ENCODE measurements at places on chromosomes 3 and 15.

DNA sequence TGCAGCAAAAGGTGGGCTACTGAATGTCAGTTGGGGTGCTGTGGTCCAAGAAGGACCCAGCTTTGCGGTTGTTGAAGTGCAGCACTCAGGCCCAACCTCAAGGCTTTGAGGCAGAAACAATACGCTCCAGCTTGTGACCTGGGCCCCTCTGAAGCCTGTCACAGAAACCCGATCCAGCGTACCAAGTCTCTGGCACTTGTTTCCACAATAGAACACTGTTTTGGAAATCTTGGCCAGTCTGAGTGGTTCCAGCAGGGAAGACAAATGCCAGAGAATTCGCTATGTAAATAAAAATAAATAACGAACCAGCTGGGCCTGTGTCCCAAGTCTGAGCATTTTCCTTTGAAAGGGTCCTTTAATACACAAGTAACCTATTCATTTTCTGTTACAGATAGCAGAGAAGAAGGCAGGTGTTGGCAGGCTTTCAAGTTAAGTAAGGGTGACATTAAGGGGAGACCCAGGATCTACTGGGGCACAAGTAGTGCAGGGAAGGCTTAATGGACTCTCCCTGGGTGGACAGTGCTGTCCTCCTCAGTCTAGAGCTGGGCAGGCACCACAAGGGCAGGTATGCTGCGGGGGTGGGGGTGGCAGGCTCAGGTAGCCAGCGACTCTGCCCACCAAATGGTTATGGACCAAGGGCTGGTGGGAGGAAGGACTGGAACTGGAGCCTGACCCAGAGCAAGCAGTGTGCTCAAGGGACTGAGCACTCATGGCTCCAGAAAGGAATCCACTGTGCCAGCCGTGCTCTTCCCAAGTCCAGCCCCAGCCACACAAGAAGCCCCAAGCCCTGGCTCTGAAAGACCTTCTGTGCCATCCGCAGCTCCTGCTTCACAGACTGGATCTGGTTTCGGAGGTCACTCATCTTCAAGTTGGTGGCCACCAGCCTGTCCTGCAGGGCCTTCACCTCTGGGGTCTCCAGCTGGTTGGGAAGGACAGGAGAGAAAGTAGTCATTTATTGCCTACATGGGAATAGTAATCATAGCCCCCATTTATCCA, 26.3 kb downstream of the CCDC13 start:
- H3K27ac ChIP-seq: peak overlapping the region; percentile 32
- no peak for DNase-seq
- H3K4me1 ChIP-seq: peaks cover 24% of the 10 kb centered on the region
- H3K4me3 ChIP-seq: no peak overlapping the region
- no peaks in the 10 kb centered on the region for H3K36me3 ChIP-seq
- H3K27me3 ChIP-seq: no peaks in the 10 kb centered on the region

DNA sequence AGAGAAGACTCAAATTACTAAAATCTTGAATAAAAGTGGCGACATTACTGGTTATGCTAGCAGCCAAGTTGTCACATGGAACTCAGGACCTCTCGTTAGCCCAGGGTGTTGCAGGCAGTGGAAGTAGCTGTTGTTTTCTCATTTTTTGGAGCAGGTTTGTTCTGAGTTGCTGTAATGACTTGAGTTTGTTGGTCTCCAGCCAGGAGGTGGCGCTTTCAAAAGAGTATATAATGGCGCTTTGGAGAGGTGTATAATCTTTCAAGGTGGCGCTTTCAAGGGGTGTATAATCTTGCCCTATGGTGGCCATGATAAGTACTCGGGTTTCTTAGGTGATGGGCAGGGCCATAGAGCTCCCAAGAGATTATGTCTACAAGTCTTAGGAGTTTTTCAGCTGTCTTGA, 632.7 kb downstream of the NTRK3 start:
- peaks cover 4% of the 10 kb centered on the region for H3K4me1 ChIP-seq
- H3K4me3 ChIP-seq: no peak overlapping the region
- no peaks in the 10 kb centered on the region for H3K27me3 ChIP-seq
- H3K36me3 ChIP-seq: no peaks in the 10 kb centered on the region
- H3K27ac ChIP-seq: no peak overlapping the region

DNA sequence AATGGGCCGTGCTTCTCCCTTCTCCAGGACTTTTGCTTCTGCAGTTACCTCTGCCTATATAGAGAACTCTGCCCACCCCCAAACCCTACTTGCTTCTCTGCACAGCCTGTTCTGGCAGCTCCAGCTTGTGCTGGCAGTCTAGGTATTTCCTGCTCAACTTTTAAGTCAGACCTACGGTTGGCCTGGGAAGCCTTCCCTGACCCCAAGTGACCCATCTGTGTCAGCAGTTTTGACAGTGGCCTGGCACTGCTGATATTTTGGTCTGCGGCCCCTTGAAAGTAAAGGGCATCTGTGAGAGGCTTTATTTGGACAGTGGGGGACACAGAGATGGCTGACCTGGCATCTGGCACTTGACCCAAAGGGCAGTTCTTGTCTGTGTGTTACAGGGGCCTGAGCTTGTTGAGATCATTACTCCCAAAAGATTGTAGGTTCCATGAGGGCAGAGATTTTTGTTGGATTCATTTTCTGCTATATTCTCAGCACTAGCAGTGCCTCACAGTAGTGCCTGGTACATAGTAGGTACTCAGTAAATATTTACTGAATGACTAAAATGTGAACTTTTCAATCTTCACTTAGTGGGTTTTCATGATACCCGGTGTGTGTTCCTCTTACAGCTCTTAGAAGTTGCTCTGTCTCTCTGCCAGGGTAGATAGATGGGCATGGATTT, 55.2 kb upstream of the TRAK1 start:
- no peak overlapping the region for H3K27ac ChIP-seq
- H3K27me3 ChIP-seq: no peaks in the 10 kb centered on the region
- no peaks in the 10 kb centered on the region for H3K4me1 ChIP-seq
- H3K36me3 ChIP-seq: no peaks in the 10 kb centered on the region

DNA sequence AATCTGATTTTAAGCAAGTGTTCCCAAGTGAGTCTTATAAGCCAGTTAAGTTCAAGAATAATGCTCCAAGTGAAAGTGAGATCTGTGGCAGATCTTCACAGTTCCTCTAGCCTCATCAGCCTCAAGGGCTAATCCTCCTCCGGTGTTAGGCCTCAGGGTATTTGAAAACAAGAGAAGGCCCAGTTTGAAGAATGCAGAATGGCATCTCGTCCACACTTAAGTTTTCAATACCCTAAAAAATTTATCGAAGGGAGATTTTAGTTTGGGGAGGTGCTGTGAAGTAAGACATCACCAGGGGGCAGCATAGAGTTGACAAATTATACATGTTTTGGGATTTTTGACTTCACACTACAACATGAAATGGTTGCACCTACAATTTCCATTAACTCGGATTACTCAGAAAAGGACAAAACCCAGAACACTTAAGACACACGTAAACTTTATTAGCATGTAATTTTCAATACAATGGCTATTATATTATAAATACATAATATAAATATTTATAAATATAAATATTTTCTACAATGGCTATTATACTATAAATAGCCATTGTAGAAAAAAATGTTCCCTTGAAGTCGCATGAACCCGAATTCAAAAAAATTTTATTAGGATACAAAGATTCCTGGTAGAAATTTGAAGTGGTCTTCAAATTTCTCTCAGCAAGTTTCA, 2.3 kb upstream of the TMEM266 start:
- peaks cover 29% of the 10 kb centered on the region for H3K27me3 ChIP-seq
- H3K4me1 ChIP-seq: peaks cover 24% of the 10 kb centered on the region
- H3K4me3 ChIP-seq: no peak overlapping the region

- no peaks in the 10 kb centered on the region for H3K27me3 ChIP-seq
- peak overlapping the region; percentile 56 for H3K27ac ChIP-seq
- H3K4me3 ChIP-seq: peak overlapping the region; percentile 76
- no peak for DNase-seq
Measured at GRCh38 chr15:40108061-40108854, 421 bp downstream of the BMF start.

DNA sequence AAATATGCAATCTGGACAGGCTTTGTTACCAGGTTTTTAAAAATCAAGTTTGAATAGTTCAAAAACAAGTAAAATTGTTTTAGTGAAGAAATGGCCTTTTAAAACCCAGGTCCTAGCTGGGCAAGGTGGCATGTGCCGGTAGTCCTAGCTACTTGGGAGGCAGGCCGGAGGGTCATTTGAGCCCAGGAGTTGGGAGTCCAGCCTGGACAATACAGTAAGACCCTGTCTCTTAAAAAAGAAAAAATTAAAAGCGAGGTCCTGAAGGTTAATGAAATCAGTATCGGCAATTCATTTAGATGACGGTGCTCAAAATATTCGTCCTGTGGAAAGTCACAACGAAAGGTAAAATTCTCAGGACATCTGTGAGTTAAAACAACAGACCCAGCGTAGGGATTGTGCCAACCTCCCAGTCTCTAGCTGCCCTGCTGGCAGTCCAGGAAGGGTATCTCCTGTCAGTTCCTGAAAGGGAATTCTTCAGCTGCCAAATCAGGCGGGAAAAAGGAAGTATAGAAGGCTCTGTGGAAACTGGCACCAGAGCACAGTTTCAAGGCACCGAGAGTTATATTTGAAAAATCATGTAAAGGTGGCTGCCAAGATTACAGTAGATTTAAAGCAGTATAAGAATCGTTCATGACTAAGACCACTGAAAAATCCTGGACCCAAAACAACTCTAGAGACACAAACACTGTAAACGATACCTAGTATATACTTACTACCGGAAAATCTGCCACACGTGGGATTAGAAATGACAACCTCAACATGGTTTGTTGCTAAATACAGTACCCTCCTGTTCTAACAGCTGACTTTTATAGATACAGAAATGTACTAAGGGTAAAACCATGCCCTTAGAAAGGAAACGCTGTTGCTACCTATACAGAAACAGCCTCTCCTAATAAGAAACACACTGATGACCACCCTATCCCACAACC, 1.2 kb upstream of the ABHD17C start:
- H3K4me3 ChIP-seq: peak overlapping the region; percentile 30
- H3K36me3 ChIP-seq: no peaks in the 10 kb centered on the region
- DNase-seq: peak; percentile 1
- no peaks in the 10 kb centered on the region for H3K27me3 ChIP-seq

GRCh38 chr3:187112934-187113793, 26.1 kb downstream of the RPL39L start:
- no peak overlapping the region for H3K4me3 ChIP-seq
- H3K27ac ChIP-seq: no peak overlapping the region
- DNase-seq: no peak
- peaks cover 4% of the 10 kb centered on the region for H3K4me1 ChIP-seq

GRCh38 chr3:197285557-197285956, 12.9 kb downstream of the DLG1 start:
- H3K27me3 ChIP-seq: no peaks in the 10 kb centered on the region
- H3K36me3 ChIP-seq: peaks cover 26% of the 10 kb centered on the region
- no peak overlapping the region for H3K4me3 ChIP-seq
- no peak for DNase-seq
- no peak overlapping the region for H3K27ac ChIP-seq
- H3K4me1 ChIP-seq: peaks cover 8% of the 10 kb centered on the region

DNA sequence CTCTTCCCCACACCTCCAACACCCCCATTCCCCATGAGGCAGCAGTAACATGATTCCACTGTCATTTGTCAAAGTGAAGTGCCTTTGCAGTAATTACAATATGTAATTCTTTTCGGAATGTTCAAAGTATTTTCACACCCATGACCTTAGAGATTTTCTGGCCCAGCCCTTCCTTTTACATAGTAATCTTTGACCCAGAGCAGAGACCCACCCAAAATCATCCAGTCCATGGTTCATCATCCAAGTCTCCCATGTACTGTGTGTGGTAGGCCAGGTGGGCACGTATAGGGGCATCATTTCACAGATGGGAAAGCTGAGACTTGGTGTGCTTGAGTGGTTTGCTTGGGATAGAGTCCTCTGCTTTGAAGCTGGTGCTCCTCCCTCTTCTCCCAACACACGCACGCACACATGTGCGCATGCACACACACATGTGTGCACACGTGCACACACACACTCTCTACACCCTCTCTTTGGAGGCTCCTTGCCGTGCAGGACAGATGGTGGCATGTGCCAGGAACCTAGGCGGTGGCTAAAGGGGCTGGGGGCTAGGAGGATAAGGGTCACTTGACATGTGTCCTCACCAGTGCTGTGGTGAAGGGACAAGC, 284.7 kb upstream of the ROPN1 start:
- no peaks in the 10 kb centered on the region for H3K27me3 ChIP-seq
- DNase-seq: no peak
- H3K4me1 ChIP-seq: no peaks in the 10 kb centered on the region

- H3K4me1 ChIP-seq: no peaks in the 10 kb centered on the region
- no peaks in the 10 kb centered on the region for H3K36me3 ChIP-seq
- no peak overlapping the region for H3K27ac ChIP-seq
- no peak for DNase-seq
- H3K4me3 ChIP-seq: no peak overlapping the region
Measured at GRCh38 chr15:62453981-62454380, 288.9 kb upstream of the C2CD4B start.

GRCh38 chr3:8509961-8510360, 8.3 kb downstream of the LMCD1 start:
- DNase-seq: no peak
- H3K4me3 ChIP-seq: no peak overlapping the region
- H3K36me3 ChIP-seq: no peaks in the 10 kb centered on the region
- no peaks in the 10 kb centered on the region for H3K4me1 ChIP-seq

GRCh38 chr3:116238846-116239565, 206.3 kb downstream of the LSAMP start:
- no peak for DNase-seq
- no peak overlapping the region for H3K27ac ChIP-seq
- H3K4me1 ChIP-seq: no peaks in the 10 kb centered on the region

DNA sequence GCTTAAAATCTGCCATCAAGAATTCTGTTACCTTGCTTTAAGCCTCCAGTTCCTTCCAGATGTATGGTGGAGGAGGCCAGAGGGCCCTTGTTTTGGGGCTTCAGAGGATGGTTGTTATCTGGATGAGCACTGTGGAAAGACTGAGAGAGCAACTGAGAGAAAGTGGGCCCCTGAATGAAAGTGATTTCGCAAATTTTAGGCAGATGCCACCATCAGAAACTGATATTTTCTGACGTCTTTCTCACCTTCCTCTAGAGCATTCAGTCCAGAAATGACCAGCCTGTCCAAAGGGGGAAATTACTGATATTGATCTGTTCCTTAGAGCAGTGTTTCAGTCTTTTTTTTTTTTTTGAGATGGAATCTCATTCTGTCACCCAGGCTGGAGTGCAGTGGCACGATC, 13.4 kb downstream of the B3GNT5 start:
- DNase-seq: no peak
- H3K27me3 ChIP-seq: no peaks in the 10 kb centered on the region
- no peak overlapping the region for H3K27ac ChIP-seq
- no peaks in the 10 kb centered on the region for H3K36me3 ChIP-seq
- no peaks in the 10 kb centered on the region for H3K4me1 ChIP-seq

- H3K27ac ChIP-seq: no peak overlapping the region
- no peak for DNase-seq
- no peaks in the 10 kb centered on the region for H3K36me3 ChIP-seq
Measured at GRCh38 chr15:36608180-36608579, 28.8 kb downstream of the CDIN1 start.

GRCh38 chr15:81296673-81297072, 27.3 kb downstream of the STARD5 start:
- H3K4me1 ChIP-seq: peaks cover 60% of the 10 kb centered on the region
- H3K27ac ChIP-seq: peak overlapping the region; percentile 91
- H3K4me3 ChIP-seq: peak overlapping the region; percentile 77
- H3K36me3 ChIP-seq: peaks cover 29% of the 10 kb centered on the region
- peak; percentile 84 for DNase-seq

Data from CD4-positive, alpha-beta memory T cell (primary cell).